Muscle of leg (tissue), 16 donors: ENCODE measurements at places on chromosomes 11 and 22. TPM values are rescaled to one million over a fixed set of nuclear protein-coding genes. Genes with fewer than 3 reads are reported as not detected.

DNA sequence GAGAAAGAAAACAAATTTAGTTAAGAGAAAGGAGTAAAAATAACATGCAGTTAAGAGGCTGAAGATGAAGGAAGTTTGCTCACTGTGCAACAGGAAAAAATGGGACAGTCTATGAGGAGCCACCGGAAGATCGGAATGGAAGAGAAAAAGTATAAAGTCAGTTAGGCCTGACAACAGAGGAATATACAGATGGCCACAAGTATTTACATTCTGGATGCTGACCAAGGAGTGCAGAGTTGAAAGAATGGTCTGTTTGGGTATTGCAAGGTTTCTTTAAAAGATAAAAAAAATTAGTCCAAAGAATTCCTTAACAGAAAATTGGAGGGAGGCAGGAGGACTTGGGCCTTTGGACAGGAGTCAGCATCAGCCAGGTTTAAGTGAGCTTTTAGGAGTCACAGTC lies 37.5 kb downstream of the RBFOX2 start:
- peaks cover 5% of the 10 kb centered on the region for H3K36me3 ChIP-seq
- H3K27me3 ChIP-seq: no peaks in the 10 kb centered on the region
- H3K4me3 ChIP-seq: no peak overlapping the region
- H3K4me1 ChIP-seq: peaks cover 24% of the 10 kb centered on the region
- peak overlapping the region; percentile 16 for H3K27ac ChIP-seq

Gene FBLN1
- 104 TPM for total RNA-seq

Gene SYCE3
- not detected for total RNA-seq

Gene MRPL49
- 30.3 TPM for total RNA-seq

Gene TRPM5
- total RNA-seq: under 0.01 TPM

DNA sequence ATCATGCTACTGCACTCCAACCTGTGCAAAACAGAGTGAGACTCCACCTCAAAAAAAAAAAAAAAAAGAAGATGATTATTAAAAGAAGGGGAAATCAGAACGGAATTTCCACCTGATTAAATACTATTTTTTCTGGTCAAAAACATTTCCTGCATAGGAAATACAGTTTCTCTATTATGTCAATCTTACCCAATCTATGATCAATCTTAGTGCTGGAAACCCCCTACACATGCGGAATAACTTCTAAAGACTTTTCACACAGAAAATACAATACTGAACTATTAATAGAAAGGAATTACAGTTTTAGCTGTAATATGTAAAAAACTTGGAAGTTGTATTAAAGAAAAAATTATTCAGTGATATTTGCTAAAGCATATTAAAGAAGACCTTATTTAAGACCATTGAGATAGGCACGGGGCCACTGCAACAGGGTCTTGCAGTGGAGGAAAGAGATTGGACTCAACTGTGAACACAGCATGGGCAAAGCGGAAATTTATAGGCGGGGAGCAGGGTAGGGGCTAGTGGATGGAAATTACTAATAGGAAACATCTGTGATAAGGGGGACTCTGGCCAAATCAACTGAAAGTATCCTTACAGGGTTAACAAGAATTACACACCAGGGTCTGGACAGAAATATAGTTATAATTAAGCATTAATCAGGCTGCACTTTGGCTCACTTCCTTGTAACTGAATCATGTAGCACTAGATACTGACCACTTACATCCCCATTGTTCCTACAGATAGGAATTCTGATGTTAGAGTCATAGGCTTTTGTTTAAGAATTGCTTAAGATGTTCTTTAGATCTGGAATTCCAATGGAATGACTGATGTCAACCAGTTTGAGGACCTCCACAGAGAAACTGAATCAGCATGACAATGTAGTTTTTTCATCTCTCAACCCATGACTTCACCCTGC lies 411.5 kb upstream of the DDI1 start:
- DNase-seq: peak; percentile 40
- H3K27me3 ChIP-seq: no peaks in the 10 kb centered on the region
- no peaks in the 10 kb centered on the region for H3K36me3 ChIP-seq
- H3K27ac ChIP-seq: no peak overlapping the region

Gene CRYBB1
- total RNA-seq: 1.2 TPM

DNA sequence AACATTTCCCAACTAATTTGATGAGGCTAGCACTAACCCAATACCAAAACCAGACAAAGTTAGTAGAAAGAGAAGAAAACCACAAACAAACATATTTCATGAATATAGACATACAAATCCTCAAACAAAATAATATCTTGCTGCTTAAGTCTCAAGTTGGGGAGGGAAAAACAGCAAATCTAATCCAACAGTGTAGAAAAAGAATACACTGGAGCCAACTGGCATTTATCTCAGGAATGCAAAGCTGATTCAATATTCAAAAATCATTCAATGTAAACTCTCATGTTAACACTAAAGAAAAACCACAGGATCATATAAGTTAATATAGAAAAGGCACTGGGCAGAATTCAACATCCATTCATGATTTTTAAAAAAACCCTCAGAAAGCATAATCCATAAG lies 18.2 kb downstream of the GNB1L start:
- H3K4me3 ChIP-seq: no peak overlapping the region
- no peak overlapping the region for H3K27ac ChIP-seq
- H3K4me1 ChIP-seq: no peaks in the 10 kb centered on the region
- no peaks in the 10 kb centered on the region for H3K27me3 ChIP-seq

- no peak overlapping the region for H3K27ac ChIP-seq
- no peak overlapping the region for H3K4me3 ChIP-seq
- no peaks in the 10 kb centered on the region for H3K36me3 ChIP-seq
- H3K4me1 ChIP-seq: peaks cover 3% of the 10 kb centered on the region
- peaks cover 3% of the 10 kb centered on the region for H3K27me3 ChIP-seq
Measured at GRCh38 chr11:126926376-126926791, 74.2 kb downstream of the KIRREL3 start.

Gene MRGPRX3
- not detected for total RNA-seq

Gene PACS1
- total RNA-seq: 13.2 TPM

Gene UVRAG
- 9.8 TPM for total RNA-seq

Gene CNTN5
- total RNA-seq: 6.2 TPM

Gene HEPACAM
- total RNA-seq: under 0.01 TPM

Gene LGR4
- total RNA-seq: 29.6 TPM

- peak overlapping the region; percentile 91 for H3K27ac ChIP-seq
- H3K36me3 ChIP-seq: no peaks in the 10 kb centered on the region
- peak; percentile 92 for DNase-seq
- H3K27me3 ChIP-seq: no peaks in the 10 kb centered on the region
Measured at GRCh38 chr11:66126808-66127555, 56.9 kb downstream of the PACS1 start.

- peak overlapping the region; percentile 20 for H3K27ac ChIP-seq
- H3K36me3 ChIP-seq: peaks cover 48% of the 10 kb centered on the region
- peaks cover 84% of the 10 kb centered on the region for H3K4me1 ChIP-seq
- H3K27me3 ChIP-seq: no peaks in the 10 kb centered on the region
Measured at GRCh38 chr11:64859542-64860414, 15.3 kb upstream of the CDC42BPG start.

Gene INPP5J
- total RNA-seq: 0.35 TPM

- peak; percentile 52 for DNase-seq
- H3K27me3 ChIP-seq: no peaks in the 10 kb centered on the region
- peaks cover 12% of the 10 kb centered on the region for H3K4me1 ChIP-seq
- H3K4me3 ChIP-seq: peak overlapping the region; percentile 16
Measured at GRCh38 chr11:67117672-67118180, 1.3 kb upstream of the KDM2A start.

GRCh38 chr11:22461626-22462025 lies 123.4 kb downstream of the SLC17A6 start:
- H3K4me3 ChIP-seq: no peak overlapping the region
- no peaks in the 10 kb centered on the region for H3K4me1 ChIP-seq
- DNase-seq: no peak
- H3K36me3 ChIP-seq: no peaks in the 10 kb centered on the region
- no peaks in the 10 kb centered on the region for H3K27me3 ChIP-seq
